ENCODE measurements at places on chromosomes 6 and 20.

- no peak for DNase-seq
Measured at GRCh38 chr6:150118203-150118602, 24.6 kb upstream of the PPP1R14C start.

- DNase-seq: no peak
Measured at GRCh38 chr6:31489086-31489485, 8.9 kb upstream of the MICB start.

DNA sequence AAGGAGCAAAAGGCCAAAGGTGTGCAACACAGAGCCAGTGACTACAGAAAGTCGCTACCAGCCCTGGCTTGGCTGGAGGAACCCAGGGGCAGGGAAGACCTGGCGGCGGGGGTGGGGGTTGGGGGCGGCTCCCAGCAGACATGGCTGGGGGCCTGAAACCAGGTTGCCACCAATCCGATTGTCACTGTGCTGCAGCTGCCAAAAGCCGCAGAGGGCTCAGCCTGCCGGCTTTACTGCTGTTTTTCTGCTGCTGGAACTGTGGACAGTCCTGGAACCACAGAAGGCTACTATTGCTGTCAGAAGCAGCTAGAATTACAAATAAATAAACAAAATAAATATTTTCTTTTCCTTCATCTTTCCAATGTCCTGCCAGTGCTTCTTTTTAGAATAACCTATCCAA lies 25.7 kb upstream of the OGFRL1 start:
- DNase-seq: no peak

DNA sequence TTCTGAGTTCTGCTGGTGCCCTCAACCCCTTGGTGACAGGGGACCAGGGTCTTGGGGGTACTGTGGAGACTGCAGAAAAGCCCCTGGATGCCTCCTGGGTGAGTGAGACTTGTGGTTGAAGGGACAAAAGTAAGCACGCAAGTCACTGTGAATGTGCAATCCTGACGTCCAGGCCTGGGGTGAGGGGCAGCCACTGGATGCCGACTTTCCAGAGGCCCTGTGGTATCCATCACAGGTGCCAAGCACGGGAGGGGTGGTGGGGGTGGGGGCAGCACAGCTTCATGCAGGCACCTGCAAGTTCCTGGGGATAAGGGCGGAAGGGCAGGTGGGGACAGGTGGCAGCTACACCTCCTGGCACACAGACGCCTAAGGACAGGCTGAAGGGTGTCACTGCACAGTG lies 20.1 kb upstream of the UBE2V1 start:
- DNase-seq: no peak
